NCI-H524 (cell line): ENCODE measurements at places on chromosomes 7 and 10.

- DNase-seq: no peak
Observed at GRCh38 chr10:18681971-18682411, 22.8 kb downstream of the ARL5B start.

DNA sequence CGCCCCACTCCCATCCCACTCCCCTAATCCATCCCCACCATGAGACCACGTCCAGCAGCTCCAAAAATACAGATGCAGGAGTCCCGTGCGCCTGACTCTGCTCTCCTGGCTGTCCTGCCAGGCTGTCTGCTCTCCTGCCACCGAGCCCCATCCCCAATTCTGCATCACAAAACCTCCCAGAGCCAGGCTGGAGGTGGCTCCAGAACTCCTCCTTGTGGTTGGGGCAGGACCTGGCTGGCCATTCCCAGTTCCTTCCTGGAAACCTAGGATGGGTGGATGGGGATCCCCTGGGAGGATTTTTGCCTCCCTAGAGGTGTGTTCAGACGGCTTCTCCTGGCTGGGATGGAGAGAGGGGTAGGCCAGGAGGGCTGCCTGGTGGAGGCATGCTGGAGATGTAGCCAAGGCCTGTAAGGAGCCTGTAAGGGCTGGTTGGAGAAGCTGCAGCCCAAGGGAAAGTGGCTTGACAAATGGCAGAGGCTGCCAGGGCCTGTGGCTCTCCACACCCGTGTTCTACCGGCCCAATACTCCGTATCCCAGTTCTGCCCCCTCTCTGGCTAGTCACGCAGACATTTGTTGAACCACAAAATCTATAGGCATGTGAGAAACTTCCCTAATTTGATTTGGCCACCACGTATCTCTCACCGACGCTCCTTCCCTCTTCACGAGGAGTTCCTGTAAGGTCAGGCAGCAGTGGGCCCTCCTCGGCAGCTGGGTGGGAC, 99.3 kb downstream of the ARHGAP22 start:
- DNase-seq: no peak

- no peak for DNase-seq
Observed at GRCh38 chr10:84232376-84232775, 7.0 kb upstream of the LRIT2 start.

DNA sequence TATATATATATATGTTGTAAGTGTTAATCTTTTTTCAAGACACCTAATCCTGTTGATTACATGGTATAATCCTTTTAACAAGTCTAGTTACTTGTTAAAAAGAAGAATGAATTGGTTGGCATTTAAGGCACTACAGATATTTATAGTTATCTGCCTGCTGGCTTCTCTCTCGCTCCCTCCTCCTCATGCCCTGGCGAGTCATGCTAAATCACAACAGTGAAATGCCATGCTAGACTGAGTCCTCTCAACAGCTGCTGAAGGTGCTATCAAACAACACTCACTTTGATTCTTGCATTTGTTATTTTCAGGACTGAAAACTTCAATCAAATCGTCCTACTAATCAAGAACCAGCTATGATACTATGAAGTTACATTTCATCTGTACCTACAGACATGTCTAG, 15.4 kb downstream of the NRAP start:
- no peak for DNase-seq

GRCh38 chr7:104857458-104858425, 156.3 kb upstream of the KMT2E start:
- no peak for DNase-seq

DNA sequence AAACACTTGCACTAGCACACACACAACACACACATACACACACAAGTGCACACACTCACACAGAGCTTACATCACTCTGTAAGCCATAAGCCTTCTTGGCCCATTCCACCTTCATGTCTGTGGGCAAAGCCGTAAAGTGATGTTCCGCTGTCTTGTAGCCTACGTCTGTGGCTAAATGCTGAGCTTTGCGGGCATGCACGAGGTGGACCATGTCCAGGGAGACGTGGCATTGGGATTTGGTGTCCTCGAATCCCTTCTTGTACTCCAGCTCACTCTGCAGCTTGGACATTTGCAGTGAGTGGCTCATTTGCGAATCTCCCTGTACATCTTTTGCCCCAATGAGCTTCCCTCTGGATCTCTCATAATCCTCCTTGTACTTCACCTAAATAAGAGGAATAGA, 42.0 kb downstream of the NRAP start:
- no peak for DNase-seq

GRCh38 chr10:123101872-123102271, 33.9 kb upstream of the HMX3 start:
- no peak for DNase-seq

- no peak for DNase-seq
Observed at GRCh38 chr10:14353291-14353913, 22.7 kb upstream of the FRMD4A start.

DNA sequence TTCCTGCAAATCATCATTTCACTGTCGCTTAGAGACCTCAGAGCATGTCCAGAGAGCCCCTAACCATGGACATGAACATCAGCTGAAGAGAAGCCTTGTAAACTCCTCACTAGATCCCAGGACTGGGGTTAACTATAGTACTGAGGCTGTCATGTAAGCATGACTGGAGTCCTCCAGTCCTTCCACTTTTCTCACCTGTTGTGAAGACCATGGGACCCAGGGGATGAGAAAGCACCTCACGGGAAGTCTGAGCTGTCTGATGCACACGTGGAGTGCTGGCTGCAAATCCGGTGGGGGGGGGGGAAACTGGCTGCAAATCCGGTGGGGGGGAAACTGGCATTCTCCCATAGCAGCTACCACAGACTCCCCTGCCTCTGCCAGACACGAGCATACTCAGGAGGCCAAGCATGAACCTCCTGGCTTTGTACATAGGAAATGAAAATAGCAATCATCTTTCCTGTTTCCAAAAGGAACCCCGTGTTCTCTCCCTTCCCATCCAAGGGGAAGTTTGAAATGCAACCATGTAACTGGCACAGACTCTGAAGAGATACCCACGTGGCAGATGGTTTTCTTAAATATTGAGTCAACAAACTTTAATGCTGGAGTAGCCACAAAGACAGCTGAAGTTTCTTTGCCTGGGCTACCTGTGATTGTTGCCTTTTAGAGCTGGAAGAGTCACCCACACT, 261.4 kb downstream of the ZMYND11 start:
- DNase-seq: no peak

- DNase-seq: no peak
Observed at GRCh38 chr7:129642871-129643549, 31.5 kb downstream of the NRF1 start.

DNA sequence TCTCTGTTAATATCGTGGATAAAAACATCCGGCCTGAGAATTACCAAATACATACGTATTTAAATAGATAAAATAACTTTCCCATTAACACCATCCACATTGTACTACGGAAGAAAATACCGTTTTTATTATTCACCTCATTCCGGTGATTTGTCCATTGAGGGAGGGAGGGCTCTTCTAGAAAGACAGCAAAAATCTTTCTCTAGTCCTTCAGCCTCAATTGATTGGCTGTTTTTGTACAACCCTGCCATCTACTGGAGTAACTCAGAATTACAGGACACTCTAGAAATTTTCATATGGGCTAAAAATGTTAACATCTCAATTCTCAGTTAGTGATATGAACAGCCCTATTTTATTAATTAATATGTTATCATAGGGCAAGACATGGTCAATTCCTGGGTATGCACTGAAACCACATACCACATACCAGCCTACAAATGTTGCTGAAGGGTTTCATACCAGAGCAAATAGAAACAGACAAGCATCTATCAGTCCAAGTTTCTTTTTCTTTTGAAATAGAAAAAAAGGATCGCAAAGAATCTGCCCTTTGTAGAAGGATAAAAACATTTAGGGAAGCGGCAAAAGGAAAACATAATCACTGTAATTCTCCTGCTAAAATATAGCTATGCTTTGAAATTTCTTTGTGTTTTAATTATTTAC, 55.8 kb upstream of the CDCA7L start:
- peak; percentile 58 for DNase-seq

GRCh38 chr7:506921-507622, 12.6 kb downstream of the PDGFA start:
- DNase-seq: no peak

DNA sequence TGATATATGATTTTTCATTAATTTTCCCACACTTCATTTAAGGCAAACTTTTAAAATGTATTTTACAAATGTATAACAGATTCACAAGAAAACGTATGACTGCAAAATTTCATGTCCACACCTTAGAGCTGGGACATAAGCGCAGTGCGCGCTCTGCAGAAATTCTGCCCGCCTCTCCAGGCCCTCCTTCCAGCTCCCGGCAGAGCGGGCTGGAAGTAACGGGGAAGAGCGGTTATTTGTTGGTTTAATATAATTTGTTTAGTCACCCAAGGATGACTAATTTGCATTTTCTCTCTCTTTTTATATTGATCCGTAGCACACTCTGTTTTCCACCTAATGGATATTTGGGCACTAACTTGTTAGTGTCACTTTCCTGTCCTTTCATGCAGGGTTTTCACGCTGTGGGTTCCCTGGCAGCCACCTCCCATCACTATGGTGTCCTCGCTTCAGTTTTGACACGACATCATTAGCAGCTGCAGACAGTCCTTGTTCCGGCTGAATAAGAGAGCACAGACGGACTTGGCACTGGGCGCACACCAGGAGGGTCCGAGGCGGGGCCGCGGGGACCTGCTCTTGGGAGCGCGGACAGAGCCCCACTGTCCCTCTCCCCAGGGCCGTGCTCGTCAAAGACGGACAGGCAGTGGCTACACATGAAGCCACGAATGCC, 129.2 kb upstream of the SEC61G start:
- peak; percentile 21 for DNase-seq

- peak; percentile 43 for DNase-seq
Observed at GRCh38 chr7:85186083-85186520, 754 bp downstream of the SEMA3D start.

DNA sequence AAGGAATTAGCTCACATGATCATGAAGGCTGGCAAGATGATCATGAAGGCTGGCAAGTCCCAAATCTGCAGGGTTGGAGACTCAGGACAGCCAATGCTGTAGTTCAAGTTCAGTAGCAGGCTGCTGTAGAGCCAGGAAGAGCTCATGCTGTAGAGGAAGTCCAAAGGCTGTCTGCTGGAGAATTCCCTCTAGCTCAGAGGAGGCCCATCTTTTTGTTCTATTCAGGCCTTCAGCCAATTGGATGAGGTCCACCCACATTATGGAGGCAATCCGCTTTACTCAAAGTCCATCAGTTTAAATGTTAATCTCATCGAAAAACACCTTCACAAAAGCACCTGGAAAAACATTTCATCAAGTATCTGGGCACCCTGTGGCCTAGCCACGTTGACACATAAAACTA, 24.8 kb upstream of the FAM171A1 start:
- no peak for DNase-seq

- DNase-seq: no peak
Observed at GRCh38 chr7:141312828-141313521, 238.2 kb upstream of the AGK start.

DNA sequence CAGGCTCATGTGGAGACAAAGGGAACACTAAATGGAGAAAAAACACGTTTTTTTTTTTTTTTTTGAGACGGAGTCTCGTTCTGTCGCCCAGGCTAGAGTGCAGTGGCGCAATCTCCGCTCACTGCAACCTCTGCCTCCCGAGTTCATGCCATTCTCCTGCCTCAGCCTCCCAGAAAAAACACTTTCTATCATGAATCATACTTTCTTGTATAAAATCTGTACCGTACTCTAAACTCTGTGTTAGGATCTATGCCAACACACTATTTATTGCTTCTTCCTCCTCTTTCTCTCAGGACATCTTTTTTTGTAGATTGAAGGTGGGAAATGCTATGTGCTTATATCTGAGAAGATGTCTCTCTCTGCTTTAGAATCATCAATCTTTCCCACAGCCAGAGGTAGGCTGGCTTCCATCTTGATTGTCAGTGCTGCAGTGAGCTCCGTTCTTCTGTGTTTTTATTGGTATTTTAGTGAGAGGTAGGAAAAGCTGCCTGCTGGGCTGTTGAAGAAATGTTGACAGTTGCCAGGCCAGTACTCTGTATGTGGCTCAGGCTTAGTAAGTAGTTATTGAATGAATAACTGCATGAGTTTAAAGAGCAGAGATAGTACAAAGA, 101.1 kb downstream of the GPR85 start:
- no peak for DNase-seq

GRCh38 chr7:118777308-118777707, 552.8 kb downstream of the ANKRD7 start:
- DNase-seq: no peak

DNA sequence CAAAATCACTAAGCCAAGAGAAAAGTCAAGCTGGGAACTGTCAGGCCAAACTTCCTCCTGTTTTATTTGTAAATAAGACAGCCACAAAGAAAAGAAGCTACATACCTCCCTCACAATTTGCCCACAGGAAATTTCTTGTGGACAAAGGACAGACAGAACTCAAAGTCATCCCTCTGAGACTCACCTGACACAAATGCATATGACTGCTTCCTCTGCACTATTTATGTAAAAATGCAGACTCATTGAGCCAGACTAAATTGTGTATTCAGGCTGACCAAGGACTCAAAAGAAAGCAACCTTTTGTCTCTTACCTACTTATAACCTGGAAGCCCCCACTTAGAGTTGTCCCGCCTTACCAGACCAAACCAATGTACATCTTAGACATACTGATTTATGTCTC, 11.8 kb downstream of the TOMM7 start:
- no peak for DNase-seq

- DNase-seq: no peak
Observed at GRCh38 chr7:156903232-156903909, 10.4 kb upstream of the LMBR1 start.

DNA sequence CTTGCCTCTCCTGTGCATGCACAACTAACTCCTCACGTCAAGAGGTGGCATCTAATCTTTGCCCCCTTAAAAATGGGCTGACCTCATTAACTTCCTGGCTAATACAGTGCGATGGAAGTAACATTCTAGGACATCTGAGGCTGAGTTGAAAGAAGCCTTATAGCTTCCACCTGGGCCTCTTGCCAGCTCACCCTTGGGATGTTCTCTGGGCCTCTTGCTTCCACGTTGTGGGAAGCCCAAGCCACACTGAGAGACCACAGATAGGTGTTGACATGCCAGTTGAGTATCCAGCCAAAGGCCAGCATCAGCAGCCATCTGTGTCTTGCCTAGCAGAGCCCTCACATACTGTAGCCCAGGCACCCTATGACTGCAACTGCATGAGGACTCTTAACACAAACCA, 60.8 kb upstream of the GDF10 start:
- no peak for DNase-seq
